ENCODE measurements at places on chromosomes 1 and 21.

DNA sequence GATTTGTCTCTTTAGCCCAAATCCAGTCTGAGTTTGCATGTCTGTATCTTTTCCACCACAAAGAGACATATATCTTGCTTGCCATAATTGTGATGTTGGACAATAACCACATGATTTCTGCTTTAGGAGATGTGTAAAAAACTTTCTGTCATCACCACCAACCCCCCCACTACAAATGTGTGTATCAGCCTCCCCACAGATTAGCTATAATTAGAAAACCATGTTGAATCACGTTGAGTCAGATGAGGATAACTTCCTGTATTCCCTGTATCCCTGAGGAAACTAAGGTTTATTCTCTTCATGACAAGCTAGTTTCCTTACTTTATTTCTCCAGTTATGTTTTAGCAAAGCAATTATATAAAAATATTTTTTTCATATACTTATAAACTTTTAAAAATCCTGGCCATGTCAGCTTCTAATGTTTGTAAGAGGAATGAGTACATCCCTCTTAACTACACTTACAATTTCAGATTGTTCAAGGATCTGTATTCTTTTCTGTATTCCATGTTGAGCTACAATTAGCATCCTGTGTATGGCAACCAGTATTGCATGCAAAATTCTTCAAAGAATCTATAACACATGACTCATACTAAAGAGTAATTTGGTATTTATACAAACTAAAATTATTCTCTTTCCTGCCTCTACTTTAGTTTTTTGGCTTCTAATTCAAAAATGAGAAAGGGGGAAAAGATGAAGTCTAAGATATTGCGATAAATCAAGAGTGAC, 143.0 kb downstream of the FMN2 start:
- peak; percentile 30 for DNase-seq

- no peak for DNase-seq
Observed at GRCh38 chr1:47931395-47931794, 65.8 kb downstream of the TRABD2B start.

- DNase-seq, result no peak
Observed at GRCh38 chr1:48532976-48533375, 61.0 kb upstream of the SPATA6 start.

DNA sequence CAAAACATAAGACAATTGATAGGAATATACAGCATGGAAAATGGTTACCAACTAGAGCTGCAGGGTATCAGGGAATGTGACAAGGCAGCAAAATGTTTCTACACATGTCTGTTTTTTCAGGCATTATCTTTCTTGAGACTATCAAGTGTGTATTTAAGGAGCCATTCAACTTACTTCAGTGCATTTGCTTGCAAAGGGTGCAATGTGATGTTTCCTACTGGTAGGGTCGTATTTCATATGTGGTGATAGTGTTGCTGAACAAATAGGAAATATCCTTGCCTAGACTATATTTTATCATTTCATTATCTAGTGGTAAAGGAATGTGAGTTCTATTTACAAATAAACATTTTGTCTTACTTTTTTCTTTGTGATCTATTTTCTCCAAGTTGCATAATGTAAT, 42.4 kb downstream of the PTPRC start:
- peak; percentile 44 for DNase-seq

DNA sequence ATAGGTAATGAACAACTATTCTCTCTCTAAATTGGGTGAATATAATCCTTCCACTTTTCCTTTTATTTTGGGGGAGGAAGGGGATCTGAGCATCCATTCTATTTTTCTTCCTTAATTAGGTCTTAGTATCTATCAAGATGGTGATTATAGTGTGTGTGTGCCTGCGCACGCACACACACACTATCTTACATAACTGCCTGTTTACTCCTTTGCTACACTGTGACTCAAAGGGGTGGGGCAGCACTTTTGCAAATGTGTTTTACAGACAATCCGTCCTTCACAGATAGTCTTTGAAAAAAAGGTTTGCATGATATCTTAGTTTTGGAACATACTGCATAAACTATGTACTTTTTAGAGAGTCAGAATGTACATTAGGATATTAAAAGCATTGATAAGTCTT, 191.5 kb downstream of the SDCCAG8 start:
- DNase-seq, result peak; percentile 74

GRCh38 chr1:6309564-6309963, 48.7 kb upstream of the GPR153 start:
- no peak for DNase-seq

GRCh38 chr1:203135636-203136305, 8.2 kb downstream of the ADORA1 start:
- no peak for DNase-seq

DNA sequence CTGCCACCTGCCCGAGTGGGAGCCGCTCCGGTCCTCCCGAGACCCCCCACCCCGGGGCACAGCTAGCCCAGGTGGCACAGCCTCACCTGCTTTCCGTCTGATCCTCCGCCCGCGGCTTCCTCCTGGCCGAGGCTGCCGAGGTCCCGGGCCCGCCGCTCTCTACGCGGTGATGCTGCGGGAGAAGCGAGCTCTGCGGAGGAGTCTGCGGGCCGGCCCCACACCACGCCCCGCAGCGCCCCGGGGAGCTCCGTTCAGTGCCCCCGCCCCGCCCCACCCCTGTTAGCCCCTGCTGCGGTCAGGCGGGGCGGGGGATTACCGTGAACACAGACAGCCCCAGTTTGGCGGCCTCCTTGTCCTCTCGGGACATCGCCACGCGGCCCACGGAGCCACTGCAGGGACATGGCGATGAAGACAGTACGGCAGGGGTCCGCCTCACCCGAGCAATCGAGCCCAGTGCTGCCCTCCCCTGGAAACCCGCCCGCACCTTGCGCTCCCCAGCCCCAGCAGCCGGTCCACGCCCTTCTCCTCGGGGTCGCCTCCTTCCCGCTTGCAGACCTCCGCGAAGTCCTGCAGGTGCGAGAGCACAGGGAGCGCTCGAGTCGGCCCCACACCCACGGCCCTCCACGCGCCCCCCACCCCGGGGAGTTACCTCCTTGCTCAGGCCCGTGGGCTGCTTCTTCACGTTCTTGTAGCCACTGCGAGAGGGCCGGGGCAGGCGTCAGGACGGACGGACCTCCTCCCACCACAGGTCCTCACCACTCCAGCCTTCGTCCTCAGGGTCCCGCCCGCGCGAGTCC, 933 bp downstream of the C1orf35 start:
- peak; percentile 26 for DNase-seq

DNA sequence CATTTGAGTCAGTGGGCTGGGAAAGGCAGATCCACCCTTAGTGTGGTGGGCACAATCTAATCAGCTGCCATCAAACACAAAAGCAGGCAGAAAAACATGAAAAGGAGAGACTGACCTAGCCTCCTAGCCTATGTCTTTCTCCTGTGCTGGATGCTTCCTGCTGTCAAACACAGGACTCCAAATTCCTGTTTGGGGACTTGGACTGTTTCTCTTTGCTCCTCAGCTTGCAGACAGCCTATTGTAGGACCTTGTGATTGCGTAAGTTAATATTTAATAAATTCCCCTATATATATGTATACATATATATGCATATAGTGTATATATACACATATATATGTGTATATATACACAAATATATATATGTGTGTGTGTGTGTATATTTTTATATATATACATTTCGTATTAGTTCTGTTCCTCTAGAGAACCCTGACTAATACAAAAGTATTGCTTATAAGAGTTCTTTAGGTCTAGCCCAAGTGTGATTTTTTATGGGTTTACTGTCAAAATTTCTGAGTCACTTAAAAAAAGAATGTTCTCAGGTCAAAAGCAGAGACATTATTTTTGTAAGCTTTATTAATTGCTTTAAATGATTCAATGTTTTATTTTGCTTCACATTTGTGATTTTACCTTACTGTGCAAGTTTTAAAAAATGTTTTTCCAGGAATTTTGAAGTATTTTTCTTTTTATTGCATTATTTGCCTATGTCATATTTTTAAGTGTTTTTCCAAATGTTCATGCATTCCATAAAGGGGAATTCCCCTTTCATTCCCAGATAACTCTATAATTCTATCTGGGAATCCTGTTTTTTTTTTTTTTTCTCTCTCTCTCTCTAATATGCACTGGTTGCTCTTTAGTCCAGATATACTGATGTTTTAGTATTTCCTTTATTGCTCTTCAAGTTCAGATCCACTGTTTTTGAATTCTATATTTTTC, 92.1 kb upstream of the ADAMTS5 start:
- DNase-seq, result peak; percentile 48

DNA sequence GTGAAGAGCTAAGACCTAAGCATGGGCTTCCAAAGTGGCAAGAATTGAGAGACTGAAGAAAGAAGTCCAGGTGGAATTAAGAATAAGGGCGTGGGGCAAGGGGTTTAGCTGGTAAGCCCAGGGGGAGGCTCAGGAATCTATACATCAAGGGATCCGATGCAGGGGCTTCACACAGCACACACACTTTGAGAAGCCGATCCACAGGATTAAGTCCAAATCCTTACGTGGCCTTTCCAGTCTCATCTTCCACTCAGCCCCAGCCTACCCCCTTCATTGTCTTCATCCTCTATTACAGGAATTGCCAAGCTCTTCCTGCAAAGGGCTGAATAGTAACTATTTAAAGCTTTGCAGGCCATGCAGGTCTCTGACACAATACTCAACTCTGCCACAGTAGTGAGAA, 101.3 kb downstream of the TGFBR3 start:
- no peak for DNase-seq

- no peak for DNase-seq
Observed at GRCh38 chr1:41648844-41649243, 164.4 kb upstream of the EDN2 start.

GRCh38 chr1:104028416-104029035, 278.8 kb downstream of the AMY1C start:
- DNase-seq, result no peak

DNA sequence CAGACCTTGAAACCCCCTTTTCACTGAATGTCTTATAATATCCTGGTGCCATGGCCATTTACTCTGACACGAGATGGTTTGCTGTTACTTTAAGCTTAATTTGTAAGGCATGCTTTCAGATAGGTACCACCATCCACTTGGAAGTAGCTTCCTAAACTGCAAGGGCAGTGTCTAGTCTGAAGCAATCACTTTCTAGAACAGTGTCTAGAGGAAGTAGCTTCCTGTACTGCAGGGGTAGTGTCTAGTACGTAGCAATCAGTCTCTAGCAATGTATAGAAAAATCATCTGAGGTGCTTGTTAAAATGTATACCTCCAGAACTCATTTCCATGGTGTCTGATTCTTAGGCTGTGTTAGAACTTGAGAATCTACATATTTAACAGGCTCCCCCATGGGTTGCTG, 42.5 kb downstream of the ZBTB40 start:
- DNase-seq, result no peak

GRCh38 chr1:165445388-165445787, 462 bp upstream of the RXRG start:
- DNase-seq, result no peak

- no peak for DNase-seq
Observed at GRCh38 chr1:240912821-240913220, 300.9 kb upstream of the GREM2 start.

- DNase-seq, result peak; percentile 19
Observed at GRCh38 chr1:47317841-47318240, 3.9 kb upstream of the STIL start.

- DNase-seq, result no peak
Observed at GRCh38 chr1:118990513-118991152, 2.5 kb upstream of the TBX15 start.

GRCh38 chr1:101371259-101371658, 134.4 kb downstream of the S1PR1 start:
- DNase-seq, result peak; percentile 80

GRCh38 chr1:183484851-183485250, 12.6 kb downstream of the SMG7 start:
- no peak for DNase-seq

GRCh38 chr1:233614743-233615521, 1.0 kb downstream of the KCNK1 start:
- no peak for DNase-seq

- no peak for DNase-seq
Observed at GRCh38 chr1:47936916-47937551, 60.2 kb downstream of the TRABD2B start.

- DNase-seq, result no peak
Observed at GRCh38 chr1:212190169-212190568, 95.0 kb upstream of the PPP2R5A start.

GRCh38 chr1:218548764-218549163, 203.6 kb downstream of the TGFB2 start:
- no peak for DNase-seq

DNA sequence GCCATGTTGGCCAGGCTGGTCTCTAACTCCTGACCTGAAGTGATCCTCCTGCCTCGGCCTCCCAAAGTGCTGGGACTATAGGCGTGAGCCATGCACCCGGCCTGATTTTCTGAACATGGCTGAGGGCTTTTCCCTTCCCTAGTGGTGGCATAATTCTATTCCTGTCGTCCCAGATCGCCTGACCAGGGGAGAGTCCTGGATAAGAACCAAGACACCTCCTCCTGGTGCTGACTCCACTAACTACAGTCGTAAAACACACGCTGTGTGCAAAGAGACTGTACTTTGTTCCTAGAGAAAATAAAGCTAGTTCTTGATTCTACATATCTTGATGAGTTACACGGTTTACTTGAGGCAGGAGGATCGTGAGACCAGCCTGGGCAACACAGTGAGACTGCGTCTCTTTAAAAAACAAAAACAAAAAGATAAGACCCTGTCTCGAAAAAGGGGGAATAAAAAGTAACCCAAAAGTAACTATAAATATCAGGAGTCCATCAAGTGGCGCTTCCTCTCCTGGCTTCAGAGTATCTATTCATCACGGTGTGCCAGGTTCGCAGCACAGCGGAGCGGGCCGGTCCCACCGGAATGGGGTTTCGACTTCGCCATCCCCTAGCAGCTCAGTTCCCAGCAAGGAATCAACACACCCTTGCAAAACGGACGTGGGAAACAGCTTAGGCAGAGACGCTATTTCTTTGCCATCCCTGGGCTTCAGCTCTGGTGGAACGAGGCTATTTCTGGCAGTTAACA, 973 bp downstream of the SDF4 start:
- DNase-seq, result peak; percentile 78

DNA sequence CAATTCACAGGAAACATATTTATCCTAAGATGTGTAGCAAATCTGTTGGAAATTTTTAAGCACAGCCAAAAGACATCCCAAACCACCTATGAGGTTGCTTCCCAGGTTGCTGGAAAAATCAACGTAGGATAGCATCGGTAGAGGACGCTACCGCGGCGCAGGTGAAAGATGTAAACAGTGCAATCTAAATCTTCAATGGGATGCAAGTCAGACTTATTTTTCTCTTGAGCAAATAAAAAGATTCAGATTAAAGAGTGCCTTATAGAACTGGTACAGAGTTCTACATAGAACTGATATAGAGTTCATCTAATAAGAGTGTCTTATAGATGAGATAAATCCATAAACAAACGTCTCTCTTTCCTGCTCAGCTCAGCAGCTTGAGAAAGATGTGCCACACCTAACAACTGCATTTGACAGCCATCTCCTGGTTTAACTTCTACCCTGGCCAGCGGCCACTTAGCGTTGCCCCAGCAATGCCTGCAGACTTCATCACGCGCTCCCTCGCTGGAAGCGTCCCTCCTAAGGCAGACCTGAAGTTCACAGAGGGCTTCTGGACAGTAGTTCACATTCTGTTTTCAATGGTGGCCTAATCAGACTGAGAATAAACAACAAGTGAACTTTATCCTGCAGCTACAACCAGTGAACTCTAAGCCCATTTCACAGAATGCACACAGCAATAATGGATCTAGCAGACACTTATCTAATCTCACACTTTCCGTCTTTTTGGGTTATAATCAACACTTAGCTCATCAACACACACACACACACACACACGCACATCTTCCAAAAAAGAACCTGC, 164.5 kb downstream of the TOMM20 start:
- peak; percentile 58 for DNase-seq

GRCh38 chr1:11507309-11507708, 28.4 kb downstream of the DISP3 start:
- no peak for DNase-seq

- DNase-seq, result no peak
Observed at GRCh38 chr1:217059401-217059800, 336.2 kb upstream of the ESRRG start.

GRCh38 chr1:61724506-61724812, 482 bp downstream of the TM2D1 start:
- DNase-seq, result peak; percentile 7
